ENCODE measurements at places on chromosomes 6 and 20. TPM values are rescaled to one million over a fixed set of nuclear protein-coding genes. Genes with fewer than 3 reads are reported as not detected.
A peak's percentile ranks its signal among the peaks of the same experiment; 100 is the strongest.

Gene EFCAB8
- polyA plus RNA-seq, result not detected

DNA sequence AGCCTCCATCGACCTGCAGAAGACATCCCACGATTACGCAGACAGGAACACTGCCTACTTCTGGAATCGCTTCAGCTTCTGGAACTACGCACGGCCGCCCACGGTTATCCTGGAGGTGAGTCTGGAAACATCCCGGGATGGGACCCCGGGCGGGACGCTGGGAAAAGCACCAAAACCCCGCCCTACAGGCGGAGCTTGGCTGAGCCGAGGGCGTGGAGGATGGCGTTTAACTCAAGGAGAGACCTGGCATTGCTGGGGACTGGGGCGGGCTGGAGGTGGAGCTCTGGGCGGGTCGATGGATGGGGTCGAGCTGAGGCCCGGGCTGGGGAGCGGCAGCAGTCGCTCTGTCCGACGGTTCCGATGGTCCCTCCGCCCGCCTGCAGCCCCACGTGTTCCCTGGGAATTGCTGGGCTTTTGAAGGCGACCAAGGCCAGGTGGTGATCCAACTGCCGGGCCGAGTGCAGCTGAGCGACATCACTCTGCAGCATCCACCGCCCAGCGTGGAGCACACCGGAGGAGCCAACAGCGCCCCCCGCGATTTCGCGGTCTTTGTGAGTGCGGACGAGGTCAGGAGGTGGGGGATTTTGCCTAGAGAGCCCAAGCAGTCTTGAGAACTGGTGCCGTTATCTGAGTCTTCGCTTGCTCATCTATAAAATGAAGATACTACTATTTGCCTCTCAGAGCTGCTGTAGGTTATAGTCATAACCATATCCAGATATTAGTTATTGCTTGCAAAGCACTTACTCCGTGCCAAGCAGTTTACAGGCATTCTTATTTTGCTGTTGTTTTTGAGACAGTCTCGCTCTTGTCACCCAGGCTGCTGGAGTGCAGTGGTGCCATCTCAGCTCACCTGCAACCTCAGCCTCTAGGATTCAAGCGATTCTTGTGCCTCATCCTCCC lies 3.8 kb downstream of the SPAG4 start:
- peak; percentile 90 for DNase-seq

GRCh38 chr6:37698264-37699137 lies 818 bp upstream of the MDGA1 start:
- peak; percentile 90 for DNase-seq

Gene EPB41L1
- 20.7 TPM for polyA plus RNA-seq

DNA sequence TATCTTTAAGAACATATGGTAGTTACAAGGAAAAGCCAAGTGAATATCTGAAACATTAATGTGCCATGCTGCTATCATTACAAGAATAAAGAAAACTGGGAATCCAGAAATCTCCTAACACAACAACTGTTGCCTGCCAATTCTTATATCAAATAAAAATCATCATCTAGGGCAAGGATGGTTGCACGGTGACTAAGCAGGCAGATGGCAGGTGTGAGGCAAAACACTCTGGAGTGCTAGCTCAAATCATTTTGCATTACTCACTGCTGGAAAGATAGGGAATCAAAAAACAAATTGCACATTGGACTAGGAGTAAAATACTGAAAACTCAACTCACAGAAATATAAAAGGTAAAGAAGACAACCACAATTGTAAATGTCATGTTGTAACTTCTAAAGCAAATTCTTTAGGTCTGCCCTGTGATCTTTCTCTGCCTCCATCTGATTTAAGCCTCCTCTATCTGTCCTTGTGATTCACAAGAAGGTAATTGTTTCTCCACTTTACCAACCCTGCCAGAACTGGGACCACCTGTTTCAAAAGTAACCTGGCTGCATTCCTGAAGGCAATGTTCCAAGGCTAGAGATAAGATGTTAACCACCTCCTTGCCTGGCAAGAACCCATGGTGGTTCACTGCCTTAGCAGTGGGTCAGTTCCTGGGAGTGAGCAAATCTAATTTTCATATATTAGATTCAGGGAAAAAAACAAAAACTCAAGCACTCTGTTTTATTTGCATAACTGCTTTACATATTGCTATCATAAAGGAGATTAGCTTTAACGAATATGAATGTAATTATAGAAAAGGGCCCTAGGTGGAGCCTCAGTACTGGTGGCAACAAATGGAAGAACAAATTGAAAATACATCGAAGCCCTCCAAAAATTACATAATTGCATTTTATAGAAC lies 33.1 kb upstream of the LCA5 start:
- DNase-seq, result peak; percentile 54

DNA sequence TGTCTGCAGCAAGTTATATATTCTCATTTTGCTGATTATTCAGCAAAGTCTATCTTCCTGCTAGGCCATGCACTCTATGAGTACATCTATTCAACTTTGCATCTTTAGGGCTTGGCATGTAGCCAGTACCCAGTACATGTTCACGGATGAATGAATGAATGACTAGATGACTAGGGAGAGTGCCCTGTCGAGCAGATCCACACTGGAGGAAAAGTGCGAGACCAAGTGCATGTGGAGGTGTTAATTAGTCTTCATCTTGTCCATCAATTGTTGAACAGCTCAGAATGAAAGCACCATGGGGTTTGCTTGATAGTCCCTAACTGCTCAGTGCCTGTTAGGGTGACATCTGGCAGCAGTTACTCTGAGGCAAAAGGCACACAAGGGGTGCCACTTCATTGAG lies 30.4 kb downstream of the TM9SF4 start:
- DNase-seq, result no peak

GRCh38 chr6:89406141-89406540 lies 5.9 kb downstream of the RRAGD start:
- no peak for DNase-seq

DNA sequence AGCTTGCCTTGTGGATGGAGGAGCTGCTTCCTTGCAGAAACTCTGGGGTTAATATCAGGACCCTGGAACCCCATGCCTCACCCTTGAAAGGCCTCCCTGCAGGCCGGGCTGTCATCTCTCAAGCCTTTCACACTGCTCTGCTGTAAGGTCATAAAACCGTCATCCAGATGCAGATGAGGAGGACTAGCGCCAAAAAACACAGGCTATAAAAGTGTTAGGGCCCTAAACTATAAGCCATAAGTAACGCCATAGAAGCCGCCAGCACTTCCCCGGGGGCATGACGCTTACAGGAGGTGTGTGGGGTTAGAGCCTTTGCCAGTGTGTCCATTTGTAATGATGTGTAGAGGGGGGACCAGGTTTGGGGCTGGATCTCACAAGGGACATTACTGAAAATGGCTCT lies 47.6 kb downstream of the CDH4 start:
- no peak for DNase-seq

DNA sequence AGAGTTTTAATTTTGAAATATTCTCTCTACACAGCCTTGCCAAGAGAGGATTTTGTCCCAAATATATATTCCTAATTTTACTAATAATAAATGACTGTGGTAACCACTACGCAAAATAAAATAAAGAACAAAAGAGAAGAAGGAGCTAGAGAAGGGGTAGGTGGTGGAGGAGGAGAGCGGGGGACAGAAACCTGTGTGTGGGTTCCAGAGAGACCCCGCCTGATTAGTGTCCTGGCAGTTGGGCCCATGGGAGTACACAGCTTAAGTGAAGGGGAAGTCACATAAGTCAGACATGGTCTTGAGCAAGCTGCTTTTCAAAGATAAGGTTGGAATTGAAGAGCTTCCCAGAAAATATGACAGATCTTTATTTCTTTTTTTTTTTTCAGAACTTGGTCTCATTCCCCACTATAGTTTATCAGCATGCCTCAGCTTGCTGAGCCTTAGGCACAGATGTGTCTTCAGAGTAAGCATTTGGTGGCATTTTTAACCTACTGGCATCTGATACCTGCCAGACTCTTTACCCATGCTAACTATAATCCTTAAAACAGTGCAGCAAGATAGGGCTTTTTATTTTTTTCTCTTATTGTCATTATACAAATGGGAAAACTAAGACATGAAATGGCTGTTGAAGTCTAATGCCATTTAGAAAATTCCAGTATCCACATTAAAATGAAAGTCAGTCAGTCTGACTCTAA lies 9.6 kb upstream of the RHAG start:
- no peak for DNase-seq

Gene IRAK1BP1
- polyA plus RNA-seq, result 2.4 TPM

GRCh38 chr6:106886922-106887797 lies 87.4 kb downstream of the CD24 start:
- no peak for DNase-seq

- DNase-seq, result peak; percentile 62
Observed at GRCh38 chr6:33075568-33076405, at the start of gene HLA-DPB1. Gene HLA-DPB1 (plus strand): TSS chr6:33075990. CDS start chr6:33076042, 52 bp downstream.

DNA sequence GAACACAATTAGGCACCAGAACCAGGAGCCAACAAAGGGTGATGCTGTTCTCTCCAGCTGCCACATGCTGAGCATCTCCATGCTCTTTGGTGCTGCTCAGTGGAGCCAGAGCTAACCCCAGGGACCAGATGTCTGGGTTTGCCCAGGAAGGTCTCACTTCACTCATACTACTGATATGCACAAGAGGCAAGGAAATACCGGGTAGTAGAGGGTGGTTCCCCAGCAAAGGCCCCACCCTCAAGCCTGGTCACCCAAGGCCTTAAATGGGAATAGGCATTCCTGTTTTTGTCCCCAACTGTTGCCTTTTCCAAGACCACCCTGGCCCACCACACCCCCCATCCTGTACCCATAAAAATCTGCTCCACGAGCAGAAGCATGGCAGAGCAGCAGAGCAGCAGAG lies 204.5 kb upstream of the TAB2 start:
- DNase-seq, result no peak

- peak; percentile 36 for DNase-seq
Observed at GRCh38 chr20:59356662-59357165, 56.3 kb downstream of the EDN3 start.

Gene MRAP2
- 0.44 TPM for polyA plus RNA-seq

DNA sequence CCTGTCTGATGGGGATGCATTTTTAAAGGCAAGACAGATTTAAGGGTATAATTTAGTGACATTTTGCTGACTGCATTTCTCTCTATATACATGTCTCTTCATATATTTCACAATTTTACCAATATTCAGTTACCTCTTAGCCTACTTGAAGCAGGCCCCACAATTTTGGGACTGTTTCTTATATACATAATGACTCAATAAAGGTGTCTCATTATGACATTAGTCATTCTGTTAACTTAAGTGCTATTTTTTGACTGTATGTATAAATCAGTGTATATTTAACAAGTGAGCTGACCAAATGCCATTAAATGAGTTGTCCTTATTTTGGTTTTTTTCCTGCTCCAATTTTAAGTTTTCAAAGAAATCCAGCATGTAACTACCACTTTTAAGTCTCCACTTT lies 313.3 kb downstream of the SOX4 start:
- no peak for DNase-seq

- DNase-seq, result no peak
Observed at GRCh38 chr6:157777344-157777743, 45.7 kb upstream of the SNX9 start.

Gene EFHC1
- polyA plus RNA-seq, result 39.4 TPM

GRCh38 chr6:7818257-7819214 lies 92.1 kb downstream of the TXNDC5 start:
- DNase-seq, result no peak

- no peak for DNase-seq
Observed at GRCh38 chr6:11616200-11616611, 78.7 kb downstream of the TMEM170B start.

GRCh38 chr6:18309046-18309445 lies 44.7 kb upstream of the DEK start:
- no peak for DNase-seq

DNA sequence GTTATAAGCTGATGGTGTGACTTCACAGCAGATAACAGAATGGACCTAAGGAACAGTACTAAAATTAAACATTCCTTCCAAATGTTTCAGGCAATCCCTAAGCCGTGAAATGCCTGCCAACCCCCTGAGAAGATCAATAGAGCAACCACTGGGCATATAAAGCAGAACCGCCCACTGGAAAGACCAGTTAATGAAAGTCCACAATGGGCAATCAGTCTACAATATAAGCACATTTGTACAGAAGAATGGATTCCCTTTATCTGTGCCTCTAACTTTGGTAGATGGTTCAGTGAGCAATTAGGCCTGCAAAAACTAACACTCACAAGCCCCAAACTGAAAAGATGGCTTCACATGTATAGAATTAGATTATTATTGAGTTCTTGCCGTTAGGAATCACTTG lies 286.6 kb downstream of the UBE3D start:
- DNase-seq, result no peak

Gene TAAR9
- not detected for polyA plus RNA-seq

GRCh38 chr20:33644313-33645071 lies 17.6 kb upstream of the C20orf144 start:
- DNase-seq, result no peak

DNA sequence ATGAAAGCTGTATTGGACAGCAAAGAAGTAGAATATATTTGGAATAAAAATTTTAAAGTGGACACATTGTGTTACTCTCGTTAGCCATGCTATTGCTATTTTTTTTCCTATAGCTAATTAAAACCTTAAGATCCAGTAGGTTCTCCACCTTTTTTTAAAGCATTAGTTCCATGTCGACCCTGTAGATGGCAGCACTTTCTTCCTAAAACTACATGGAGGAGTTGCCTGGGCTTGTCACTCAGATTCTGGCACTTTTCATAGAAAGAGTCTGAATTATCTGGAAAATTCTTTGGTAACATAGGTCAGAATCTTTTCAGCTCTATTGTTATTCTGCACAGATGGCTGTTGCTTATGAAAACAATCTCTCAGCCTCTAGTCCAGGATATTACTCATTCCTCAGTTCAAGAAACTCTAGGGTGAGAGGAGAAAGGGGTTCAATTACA lies 42.0 kb upstream of the ESR1 start:
- peak; percentile 61 for DNase-seq

GRCh38 chr20:6686171-6686570 lies 81.3 kb upstream of the BMP2 start:
- no peak for DNase-seq

DNA sequence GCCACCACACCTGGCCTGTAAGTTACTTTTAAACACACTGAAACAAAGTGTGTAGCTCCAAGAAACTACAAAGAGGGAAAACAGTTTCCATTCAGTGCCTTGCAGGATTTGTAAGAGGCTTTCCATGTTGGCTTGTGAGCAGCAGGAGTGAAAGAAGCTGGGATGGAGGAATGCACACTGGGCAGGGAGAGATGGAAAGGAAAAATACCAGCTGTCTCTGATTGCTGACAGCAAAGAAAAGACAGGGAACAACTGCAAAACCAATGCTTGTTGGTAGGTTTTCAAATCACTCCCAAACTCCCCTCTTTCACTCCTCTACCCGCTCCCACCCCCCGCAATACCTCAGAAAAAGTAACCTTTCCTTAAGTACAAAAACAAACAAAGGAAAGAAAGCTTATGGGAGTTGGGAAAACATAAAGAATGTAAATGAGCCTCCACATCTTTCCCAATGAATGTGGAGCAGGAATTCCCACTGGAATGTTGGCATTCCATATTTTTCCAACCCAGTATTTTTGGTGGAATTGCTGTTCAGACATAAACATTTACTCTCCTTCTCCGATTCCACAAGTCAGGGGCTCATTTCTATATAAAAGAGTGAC lies 166.1 kb downstream of the THBS2 start:
- no peak for DNase-seq

Gene DUSP15
- polyA plus RNA-seq, result 5.4 TPM

Gene VGLL2
- 0.02 TPM for polyA plus RNA-seq

Gene AIG1
- polyA plus RNA-seq, result 52.1 TPM

GRCh38 chr6:34146801-34147592 lies 1.1 kb upstream of the GRM4 start:
- no peak for DNase-seq

GRCh38 chr20:17807651-17808050 lies 107.9 kb downstream of the BANF2 start:
- DNase-seq, result no peak
